Cardiac muscle cell (in vitro differentiated cells and primary cell): ENCODE measurements at places on chromosomes 11 and 22. TPM values are rescaled to one million over a fixed set of nuclear protein-coding genes. Genes with fewer than 3 reads are reported as not detected.

DNA sequence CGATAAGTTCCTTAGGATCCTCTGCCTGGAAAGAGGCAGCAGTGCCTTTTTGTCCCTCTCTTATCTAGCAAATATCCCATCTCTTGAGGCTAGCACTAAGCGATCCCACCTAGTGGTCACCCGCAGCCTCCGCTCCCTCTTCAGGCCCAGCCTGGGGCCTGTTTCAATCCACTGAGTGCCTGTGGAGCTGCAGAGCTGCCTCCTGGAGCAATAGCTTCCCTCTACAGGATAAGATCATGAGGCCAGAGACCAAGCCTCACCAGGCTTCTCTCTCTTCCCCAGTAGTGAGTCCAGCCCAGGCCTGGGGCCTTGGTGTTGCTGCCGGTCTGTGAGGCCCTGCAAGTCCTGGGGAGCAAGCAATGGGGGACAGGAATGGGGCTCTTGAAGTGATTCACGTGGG is 65.8 kb downstream of the SLC22A12 start:
- peaks cover 4% of the 10 kb centered on the region for H3K4me1 ChIP-seq
- no peak overlapping the region for H3K4me3 ChIP-seq
- H3K27ac ChIP-seq: no peak overlapping the region

The PGM2L1 gene
- total RNA-seq: 5.4 and 5.6 TPM in 2 replicates

The BCO2 gene
- 24.1 and 44.2 TPM in 2 replicates for total RNA-seq

The OR4X1 gene
- not detected in 2 replicates for total RNA-seq

The TRMT2A gene
- 55.7 and 71.9 TPM in 2 replicates for total RNA-seq

The NRXN2 gene
- total RNA-seq: 1.2 and 1.4 TPM in 2 replicates

The RTN4RL2 gene
- 0.09 and 0.11 TPM in 2 replicates for total RNA-seq

The GLYAT gene
- not detected in 2 replicates for total RNA-seq
